ENCODE measurements at places on chromosomes 1 and 21.
A peak's percentile ranks its signal among the peaks of the same experiment; 100 is the strongest.

DNA sequence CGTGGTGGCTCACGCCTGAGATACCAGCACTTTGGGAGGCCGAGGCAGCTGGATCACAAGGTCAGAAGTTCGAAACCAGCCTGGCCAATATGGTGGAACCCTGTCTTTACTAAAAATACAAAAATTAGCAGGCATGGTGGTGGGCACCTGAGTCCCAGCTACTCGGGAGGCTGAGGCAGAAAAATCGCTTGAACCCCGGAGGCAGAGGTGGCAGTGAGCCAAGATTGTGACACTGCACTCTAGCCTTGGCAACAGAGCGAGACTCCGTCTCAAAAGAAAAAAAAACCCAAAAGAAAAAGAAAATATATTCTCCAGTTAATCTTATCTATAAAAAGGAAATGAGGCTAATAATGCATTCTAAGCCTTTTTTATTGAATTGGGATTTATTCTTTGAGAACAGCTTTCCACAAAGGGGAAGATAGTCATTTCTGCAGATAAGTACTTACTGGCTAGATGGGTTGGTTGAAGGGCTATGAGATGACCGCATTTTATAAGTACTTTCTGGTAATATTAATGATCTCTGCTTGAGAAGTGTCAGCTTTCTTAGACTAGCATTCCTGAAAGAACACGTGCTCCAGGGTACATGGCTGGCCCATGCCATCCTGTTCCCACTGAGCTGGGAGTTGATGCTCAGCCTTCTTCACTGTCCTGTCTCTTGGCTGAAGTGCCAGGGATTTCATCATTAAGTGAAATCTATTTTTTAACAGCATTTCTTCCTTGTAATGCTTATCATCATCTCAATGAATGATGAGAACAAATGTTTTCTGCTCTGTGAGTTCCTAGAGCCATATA lies 57.9 kb downstream of the SASS6 start:
- DNase-seq, result no peak

- DNase-seq, result no peak
Measured at GRCh38 chr1:178465011-178465410, 31.8 kb downstream of the CLEC20A start.

- DNase-seq, result no peak
Measured at GRCh38 chr1:54229281-54229891, 29.4 kb downstream of the MRPL37 start.

DNA sequence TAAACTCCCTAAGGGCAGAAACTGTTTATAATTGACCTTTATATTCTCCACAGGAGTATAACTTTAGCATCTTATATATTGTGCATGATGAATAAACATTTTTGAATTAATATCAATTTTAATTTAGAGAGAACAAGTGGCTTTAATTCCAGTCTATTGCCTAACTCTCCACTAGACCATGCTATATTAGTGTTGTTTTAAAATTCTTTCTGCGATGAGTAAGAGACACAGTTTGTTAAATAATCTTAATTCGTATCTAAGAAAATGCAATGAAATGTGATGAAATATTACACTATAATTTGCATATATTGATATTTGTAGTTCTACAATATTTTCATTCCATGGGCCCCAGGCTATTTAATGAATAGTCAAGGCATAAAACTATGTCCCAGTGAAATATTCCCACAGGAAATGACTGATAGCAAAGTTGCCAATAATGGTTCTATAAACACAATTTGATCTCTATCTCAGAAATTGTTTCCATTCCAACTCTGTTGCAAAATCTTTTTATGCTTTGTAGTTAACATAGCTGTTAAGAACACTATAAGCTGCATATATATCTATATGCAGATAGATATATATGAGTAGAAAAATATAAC lies 2.9 kb upstream of the SYDE2 start:
- no peak for DNase-seq

DNA sequence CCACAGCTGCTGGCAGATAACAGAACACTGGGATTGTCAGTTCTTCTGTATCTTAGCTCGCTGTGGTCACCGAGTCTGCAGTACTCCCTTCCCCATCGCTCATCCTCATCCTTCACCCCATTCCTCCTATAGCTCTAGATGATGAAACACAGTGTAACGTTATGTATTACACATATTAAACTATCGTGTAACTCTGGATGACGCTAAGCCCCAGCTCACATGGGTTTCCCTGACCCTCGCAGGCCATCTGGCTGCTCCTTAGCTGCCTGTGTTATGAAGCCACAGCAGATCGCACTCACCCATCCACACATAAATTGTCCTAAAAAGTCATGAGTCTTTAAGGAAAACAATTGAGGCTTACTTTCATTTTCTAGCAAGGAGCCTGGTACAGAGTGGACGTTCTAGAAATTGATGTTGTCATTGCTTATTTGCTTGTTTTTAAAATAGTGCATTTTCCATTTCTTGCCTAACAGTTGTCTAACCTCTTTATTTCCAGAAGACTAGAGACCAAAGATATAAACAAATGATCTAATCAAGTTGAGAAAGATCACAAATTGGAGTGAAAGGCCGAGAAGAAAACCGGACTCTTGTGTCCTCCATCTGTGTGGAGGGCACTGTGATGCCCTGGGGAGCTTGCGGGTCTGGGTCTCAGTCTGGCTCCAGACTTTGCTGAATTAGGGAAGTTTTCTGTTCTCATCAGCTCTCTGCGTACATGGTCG lies 24.3 kb upstream of the PCP4 start:
- no peak for DNase-seq

- no peak for DNase-seq
Measured at GRCh38 chr1:221886743-221887414, 145.0 kb upstream of the DUSP10 start.

- DNase-seq, result no peak
Measured at GRCh38 chr1:182279302-182279701, 112.3 kb downstream of the GLUL start.

DNA sequence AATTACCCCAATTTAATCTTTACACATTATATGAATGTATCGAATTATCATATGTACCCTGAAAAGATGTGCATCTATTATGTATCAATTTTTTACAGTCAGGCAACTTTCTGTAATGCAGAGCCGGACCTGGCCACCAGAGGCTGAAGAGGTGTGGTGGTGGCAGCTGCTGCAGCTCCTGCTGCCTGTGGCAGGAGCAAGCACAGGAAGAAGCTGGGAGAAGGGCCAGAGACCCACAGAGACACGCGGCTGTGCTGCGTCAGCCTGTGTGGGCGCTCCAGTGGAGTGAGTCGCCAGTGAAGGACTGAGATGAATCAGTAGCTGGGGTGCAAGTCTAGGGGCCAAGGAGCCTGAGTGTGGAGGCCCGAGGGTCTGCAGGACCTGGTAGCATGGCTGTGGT lies 74.3 kb upstream of the COG2 start:
- no peak for DNase-seq

DNA sequence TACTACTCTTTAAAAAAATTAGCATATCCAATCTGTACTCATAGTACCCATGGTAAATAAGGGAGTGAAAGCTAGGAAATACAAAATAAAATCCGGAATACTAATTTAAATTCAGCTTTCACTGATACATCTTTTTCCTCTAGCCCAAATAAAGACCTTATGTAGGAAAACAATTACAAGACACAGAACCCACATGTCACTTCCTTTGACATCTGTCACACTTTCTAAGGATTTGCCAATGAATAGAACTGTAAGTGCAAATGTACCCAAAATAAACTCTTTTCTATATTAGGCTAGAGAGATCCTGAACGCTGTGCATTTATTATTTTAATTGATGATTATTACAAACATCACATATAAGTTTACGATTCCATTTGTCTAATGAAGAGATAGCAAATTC lies 393.0 kb downstream of the LRRIQ3 start:
- DNase-seq, result no peak

DNA sequence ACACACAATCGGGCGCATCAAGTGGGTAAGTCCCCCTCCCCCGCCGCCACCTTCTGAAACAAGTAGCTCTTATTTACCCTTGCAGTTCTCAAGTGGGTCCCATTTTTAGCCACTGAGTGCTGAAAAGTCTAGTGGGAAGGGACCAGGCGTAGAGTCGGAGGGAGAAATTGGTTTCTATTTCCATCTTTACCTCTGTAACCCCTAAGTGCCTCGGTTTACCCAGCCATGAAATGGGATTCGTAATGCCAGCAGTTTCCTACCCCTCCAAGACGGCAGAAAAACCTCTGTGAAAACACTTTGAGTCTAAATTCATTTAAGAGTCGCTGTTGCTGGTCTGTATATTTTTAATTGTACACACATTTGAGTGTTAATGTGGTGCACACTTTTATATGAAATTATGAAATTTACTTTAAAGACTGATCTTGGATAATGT lies 928 bp downstream of the TLCD4 start:
- DNase-seq, result no peak

DNA sequence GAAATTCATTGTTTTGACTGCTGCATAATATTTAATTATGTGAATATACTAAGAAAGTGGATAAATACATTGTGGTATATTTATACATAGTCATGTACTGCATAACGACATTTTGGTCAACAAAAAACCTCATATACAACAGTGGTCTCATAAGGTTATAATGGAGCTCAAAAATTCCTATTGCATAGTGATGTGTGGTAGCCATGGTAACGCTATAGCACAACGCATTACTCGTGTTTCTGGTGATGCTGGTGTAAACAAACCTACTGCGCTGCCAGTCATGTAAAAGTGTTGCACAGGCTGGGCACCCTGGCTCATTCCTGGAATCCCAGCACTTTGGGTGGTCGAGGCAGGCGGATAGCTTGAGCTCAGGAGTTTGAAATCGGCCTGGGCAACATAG lies 52.6 kb upstream of the NHLH2 start:
- no peak for DNase-seq

GRCh38 chr1:3746389-3746829 lies 5.8 kb upstream of the CCDC27 start:
- no peak for DNase-seq

GRCh38 chr1:85087659-85088407 lies 39.5 kb upstream of the MCOLN3 start:
- no peak for DNase-seq

DNA sequence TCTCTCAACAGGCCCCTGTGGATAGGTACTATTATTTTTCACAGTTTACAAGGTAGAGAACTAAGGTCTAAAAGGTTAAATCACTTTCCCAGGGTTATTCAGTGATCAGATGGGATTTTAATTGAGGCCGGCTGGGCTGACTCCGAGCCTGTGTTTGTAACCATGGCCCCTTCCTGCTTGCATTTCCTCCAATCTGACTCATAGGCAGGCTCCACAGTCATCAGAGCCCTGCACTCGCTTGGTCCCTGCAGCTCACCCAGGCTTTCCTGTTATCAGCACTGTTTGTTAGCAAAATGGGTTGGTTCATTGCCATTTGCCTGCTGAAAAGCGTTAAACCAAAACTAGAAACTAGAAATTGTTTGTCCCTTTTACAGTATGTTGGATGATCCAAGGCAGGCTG lies 41.4 kb upstream of the LMX1A start:
- DNase-seq, result no peak

DNA sequence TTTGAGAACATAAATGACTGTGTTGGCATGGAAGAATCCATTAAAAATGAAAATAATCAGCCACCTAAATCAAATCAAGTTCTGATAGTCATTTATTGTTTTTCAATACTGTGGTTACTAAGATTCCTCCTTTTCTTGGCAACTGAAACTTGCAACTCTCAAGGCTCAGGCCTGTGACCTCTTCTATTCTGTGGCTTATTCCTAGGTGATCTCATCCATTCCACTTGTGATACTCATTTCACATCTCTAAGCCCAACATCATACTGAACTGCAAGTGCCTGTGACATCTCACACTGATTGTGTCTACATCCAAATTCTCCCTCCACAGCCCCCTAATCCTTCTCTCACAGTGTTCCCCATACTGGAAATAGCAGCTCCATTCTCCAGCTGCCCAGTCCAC lies 4.8 kb upstream of the ST6GALNAC5 start:
- DNase-seq, result no peak

DNA sequence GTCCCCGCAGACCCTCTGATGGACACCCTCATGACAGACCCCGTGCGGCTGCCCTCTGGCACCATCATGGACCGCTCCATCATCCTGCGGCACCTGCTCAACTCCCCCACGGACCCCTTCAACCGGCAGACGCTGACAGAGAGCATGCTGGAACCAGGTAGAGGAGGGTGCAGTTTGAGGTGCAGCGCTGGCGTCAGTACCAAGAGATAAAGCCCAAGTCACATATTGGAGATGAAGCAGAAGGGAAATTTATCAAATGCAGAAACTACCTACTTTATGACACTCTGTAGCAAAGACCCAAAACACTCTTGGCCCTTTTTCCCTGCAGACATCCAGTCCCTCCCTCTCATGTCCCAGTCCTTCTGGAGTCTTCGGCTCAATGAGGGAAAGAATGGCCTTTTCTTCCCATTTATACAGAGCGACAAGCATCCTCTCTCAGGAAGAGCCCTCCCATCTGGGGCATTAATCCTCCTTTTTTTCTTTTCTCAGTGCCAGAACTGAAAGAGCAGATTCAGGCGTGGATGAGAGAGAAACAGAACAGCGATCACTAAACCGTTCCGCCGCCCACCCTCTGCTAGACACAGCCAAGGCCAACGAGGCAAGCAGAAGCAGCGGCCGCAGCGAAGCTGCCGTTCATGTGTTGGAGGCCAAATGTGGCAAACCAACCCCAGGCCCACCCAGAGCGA lies 30.8 kb upstream of the KIF1B start:
- DNase-seq, result peak; percentile 42

DNA sequence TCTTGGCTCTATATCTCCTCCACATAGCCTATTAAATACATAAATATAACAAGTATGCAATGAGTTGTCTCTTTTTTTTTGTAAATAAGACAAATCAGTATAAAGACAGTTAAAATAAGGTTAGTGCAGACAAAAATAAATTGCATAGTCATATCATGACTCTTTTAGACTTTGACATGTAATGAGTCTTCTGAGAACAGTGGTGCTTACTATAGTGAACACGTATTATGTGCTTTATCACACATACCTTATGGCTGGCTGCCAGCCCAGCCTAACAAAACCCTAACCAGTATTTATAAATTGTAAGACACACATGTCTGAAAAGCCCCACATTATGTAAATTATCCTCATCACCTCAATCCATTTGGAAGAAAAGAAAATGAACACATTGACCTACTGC lies 29.1 kb upstream of the F13B start:
- no peak for DNase-seq

- DNase-seq, result no peak
Measured at GRCh38 chr1:63782982-63783381, 9.2 kb downstream of the ROR1 start.

DNA sequence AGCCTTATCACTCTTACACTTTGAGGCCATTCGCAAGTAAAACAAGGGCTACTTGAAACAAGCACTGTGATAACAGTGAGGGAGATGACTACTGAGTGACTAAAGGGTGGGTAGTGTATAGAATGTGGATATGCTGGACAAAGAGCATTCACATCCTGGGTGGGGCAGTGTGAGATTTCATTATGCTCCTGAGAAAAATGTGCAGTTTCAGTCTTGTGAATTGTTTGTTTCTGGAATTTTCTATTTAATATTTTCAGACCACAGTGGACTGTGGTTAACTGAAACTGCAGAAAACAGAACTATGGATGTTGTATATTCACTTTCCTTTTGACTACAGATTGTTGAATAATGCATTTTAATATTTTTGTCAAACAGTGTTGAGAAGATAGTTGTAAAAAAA lies 25.1 kb upstream of the B3GALT2 start:
- no peak for DNase-seq

- no peak for DNase-seq
Measured at GRCh38 chr1:3708791-3709190, 43.5 kb upstream of the CCDC27 start.

GRCh38 chr1:212234431-212235395 lies 50.5 kb upstream of the PPP2R5A start:
- DNase-seq, result peak; percentile 67
